Endodermal cell (in vitro differentiated cells): ENCODE measurements at places on chromosomes 5 and 9. TPM values are rescaled to one million over a fixed set of nuclear protein-coding genes. Genes with fewer than 3 reads are reported as not detected.

SCGB3A2 gene
- total RNA-seq: 18.7 and 28.8 TPM in 2 replicates

ZNF658 gene
- total RNA-seq: 3.1 and 4.0 TPM in 2 replicates

DNA sequence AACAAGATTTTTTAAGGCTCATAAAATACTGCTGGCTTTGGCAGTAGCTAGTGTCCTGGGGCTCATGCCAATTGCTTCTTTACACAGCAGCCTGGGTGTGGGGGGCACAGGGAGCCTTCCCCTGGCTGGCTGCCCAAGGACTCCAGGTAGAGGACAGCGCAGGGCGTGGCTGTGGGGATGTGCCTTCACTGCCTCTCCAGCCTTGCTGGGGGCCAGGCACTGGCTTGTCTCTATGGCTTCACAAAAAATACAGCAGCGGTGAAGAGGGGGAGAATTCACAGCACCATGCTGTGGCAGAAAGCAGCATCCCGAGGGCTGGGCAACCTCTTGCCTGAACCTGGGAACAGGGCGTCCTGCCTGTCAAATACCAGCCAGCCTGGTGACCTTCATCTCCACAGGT is 57.4 kb downstream of the DAP start:
- no peak for DNase-seq

DNA sequence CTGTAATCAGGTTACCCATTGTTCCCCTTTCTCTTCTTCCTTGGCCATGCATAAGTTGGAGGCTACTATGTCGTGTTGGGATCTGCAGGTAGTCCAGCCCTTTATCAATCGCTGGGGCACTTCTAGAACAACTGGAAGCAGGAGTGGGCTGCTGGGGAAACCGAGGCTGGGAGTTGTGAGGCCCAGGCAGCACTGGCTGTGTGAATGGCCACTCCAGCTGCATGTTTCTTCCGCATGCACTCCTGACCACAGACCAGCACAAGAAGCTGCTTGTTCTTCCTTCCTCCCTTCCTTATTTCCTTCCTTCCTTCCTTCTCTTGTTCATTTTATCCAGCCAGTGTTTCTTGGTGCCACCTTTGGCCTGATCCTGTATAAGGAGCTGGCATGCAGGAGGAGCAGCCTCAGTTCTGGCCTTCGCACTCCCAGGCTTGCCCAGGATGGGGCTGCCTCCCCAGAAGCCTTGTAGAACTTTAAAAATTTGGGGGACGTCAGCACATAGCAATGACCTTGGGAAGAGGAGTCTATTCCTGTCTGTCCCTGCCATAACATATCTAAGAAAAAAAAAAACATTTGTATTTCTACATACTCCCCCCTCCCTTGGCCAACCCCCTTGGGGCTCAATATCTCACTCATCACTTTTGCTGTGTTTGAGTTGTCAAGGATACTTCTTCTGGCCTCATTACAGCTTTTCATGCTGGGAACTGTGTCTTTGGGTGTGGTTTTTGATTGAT is 20.8 kb upstream of the CXCL14 start:
- no peak for DNase-seq

GRCh38 chr5:66342341-66342880 is 198.3 kb downstream of the SREK1 start:
- no peak for DNase-seq
